ENCODE measurements at places on chromosomes 1 and 21.

GRCh38 chr1:64901663-64902062 is 64.7 kb downstream of the JAK1 start:
- no peak for DNase-seq

GRCh38 chr21:42280356-42281180 is 34.6 kb downstream of the TFF3 start:
- no peak for DNase-seq

DNA sequence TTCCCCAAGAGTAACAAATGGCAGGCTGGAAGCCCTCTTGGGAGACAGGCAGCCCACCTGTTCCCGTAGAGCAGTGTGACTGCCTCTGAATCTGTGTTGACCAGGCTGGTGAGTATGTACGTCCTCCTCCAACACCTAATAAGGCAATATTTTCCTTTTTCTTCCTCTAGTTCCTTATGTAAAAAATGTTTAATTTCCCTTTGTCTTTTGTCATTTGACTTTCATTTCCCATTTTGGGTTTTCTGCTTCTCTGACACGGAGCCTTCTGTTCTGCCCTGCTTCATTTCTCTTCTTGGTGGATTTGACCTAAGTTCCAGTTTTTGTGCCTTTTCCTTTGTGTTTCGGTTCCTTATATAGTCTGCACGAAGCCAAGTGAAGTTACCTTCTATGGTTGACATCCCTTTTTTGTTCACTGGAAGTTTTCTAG is 65.8 kb upstream of the ATF3 start:
- no peak for DNase-seq

GRCh38 chr1:202105571-202106339 is 17.0 kb upstream of the GPR37L1 start:
- DNase-seq = no peak

DNA sequence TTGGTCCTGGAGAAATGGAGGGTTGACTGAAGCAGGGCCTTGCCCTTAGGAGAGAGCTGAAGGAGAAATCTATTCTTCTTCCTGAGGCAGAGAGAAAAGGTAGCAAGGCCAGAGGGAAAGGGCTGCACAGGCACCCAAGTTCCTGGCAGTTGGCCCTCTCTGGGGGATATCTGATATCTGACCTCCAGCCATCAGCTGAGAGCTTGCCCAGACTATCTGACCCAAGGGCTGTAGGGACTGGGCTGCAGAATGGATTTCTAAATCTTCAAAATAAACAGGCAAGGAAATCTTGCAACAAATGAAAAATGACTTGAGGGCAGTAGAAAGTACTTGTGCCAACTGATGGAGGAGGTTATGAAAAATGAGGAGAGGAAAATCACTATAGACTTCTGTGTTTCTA is 498 bp upstream of the CLCA2 start:
- no peak for DNase-seq

DNA sequence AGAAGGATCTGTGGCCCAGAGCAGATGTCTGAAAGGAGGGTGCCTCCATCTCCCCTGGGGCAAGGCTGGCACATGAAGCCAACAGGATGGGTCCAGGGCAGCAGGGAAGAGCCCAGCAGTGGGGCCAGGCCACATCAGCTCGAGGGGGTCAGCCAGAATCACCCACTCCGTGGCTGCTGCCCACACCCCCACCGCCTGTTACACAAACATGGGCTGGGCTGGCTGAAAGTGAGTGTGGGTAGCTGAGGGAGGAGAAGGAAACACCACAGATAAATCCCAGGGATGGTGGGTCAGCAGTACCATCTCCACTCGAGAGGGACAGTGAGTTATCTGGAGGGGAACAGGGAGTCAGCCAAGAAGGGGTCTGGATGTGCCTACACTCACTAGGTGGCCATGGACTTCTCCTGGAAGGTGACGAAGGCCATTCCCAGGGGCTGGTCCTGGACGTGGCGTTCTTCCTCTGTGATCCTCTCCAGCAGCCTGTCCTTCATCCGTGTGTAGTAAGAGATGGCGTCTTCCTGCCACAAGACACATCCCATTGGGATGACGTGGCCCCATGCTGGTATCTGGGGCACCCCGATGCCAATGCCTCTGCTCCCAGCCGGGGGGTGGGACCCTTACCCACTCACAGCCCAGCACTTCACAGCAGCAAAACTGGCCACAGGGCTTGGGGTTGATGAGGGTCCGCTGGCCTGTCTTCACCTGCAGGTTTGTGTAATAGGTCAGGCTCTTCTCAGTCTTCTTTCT is 20.2 kb downstream of the TMEM63A start:
- DNase-seq = no peak

DNA sequence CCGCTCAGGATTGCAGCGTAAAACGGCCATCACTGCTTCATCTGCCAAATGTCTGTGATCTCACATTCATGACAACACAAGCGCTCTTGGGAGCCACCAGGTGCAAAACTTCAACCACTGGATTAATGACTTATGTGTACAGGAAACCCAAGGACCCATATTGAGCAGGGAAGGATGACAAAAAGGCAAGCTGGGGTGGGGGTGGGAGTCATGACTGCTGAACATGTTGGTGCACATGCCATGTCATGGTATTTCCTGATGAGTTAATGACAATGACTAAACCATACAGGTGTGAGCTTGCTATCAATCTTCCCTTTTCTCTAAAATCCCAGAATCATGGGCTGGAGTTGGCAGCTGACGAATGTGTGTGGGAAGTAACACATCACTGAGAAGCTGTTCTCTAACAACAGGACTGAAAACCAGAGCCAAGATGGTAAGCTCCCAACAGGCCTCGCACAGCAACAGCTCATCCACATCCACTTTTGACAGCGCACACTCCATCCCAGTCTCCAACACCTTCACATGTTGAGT is 3.1 kb upstream of the SH2D5 start:
- DNase-seq = no peak

GRCh38 chr1:186976700-186977099 is 148.0 kb downstream of the PLA2G4A start:
- DNase-seq = no peak

DNA sequence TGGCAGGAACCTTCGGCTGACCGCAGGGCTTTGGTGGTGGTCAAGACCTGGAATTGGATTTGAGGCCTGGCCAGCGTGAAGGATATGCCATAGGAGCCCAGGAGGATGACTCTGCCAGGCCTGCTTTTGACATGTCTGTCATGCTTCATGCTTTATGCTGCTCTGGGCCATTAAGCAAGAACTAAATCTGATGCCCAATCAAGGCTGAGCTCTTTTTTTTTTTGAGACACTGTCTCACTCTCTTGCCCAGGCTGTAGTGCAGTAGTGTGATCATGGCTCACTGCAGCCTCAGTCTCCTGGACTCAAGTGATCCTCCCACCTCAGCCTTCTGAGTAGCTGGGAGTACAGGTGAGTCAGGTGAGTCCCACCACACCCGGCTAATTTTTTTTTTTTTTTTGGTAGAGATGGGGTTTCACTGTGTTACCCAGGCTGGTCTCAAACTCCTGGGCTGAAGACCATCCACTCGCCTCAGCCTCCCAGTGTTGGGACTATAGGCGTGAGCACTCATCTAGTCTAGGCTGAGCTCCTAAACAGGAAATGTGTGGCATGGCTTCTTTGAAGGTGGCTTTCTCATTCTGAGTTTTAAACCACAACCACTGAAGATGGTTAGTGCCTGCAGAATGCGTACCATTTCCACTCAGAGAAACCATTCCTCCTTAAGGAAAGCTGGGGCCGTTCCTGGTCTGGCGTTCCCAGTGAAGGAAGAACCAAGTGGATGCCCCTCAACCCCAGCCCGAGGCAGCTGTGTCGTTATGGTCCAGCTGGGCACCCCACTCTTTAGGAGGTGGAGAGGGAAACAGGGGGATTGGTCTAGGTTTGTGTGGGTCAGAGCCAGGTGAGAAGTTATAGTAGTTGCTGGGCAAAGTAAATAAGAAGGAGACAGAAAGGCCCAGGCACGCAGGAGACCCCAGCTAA is 34.2 kb upstream of the ATP5PO start:
- no peak for DNase-seq

DNA sequence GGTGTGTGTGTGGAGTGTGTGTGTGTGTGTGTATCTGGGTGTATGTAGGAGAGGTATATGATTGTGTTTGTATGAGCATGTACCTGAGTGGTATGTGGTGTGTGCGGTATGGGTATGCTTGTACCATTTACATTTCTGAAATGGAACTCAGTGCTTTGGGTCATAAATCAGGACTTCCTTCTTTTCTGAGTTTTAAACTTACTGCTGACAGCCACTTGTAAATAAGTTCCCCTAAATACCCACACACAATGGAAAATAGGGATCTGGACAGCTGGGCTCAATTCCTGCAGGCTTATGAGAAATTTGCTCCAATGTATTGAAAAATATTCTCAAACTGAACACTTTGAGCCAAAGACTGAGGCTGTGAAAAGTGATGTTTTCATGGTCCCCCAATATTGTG is 293.6 kb downstream of the HLX start:
- no peak for DNase-seq

DNA sequence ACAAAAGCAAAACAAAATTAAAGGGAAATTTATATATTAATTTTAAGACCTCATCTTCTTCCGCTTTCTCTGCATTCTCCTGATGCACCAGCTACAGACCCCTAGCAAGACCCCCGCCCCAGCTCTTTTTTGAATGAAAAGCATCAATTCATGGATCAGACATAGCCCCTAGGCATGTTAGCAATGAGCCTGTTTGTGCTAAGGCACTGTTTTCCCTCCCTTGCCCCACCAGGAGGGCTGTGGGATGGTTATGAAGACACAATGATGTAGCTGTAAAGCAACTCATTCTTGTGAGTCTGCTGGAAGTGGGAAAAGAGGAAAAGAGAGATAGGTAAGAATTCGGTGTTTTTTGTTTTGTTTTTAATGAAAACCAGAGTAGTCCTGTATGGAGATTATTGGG is 88.5 kb upstream of the ZBTB18 start:
- DNase-seq = no peak

DNA sequence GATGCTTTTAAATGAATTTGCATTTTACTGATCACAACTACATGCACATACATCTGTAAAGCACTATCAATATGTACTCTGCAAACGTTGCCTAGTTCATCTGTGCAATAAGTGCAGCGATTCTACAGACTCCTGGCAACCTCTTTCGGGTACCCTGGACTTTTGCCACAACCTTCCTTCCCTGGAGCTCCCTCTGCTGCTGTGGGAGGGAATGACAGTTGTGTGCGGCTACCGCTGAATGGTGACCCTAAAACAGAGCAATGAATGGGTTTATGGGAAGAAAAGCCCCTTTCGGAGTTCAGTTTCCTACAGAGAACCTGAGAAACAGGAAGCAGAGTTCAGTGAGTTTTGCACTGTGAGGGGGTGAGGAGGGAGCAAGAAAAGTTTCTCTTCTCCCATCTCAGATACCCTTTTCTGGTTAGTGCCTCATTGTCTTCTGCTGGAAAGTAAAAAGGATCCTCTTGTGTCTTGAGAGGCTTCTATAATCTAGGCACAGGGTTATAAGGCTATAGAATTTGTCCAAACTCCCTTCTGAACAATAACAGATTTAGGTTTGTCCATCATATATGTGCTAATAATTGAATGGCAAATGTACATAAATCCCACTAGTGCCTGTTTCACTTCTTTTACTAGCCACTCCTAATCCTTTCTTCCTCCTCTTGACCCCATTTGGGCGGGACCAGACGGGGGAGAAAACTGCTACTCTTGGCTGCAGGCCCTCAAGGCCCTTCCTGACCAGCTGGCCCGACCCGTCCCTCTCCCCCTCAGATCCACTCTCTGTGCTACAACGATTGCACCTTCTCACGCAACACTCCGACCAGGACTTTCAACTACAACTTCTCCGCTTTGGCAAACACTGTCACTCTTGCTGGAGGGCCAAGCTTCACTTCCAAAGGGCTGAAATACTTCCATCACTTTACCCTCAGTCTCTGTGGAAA is 19.8 kb upstream of the SARS1 start:
- no peak for DNase-seq

DNA sequence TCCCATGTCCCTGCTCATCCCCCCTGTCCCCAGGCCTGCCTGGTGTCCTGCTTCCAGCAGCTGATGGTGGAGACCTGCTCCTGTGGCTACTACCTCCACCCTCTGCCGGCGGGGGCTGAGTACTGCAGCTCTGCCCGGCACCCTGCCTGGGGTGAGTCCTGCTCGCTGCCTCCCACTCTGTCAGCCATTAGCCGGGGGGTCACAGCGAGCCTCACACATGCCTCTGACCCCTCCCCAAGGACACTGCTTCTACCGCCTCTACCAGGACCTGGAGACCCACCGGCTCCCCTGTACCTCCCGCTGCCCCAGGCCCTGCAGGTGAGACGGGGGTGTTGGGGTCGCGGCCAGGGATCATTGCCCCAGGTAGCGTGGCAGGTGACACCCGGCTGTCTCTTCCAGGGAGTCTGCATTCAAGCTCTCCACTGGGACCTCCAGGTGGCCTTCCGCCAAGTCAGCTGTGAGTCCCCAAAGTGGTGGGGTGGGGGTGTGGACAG is 10.0 kb downstream of the SCNN1D start:
- DNase-seq = no peak

- no peak for DNase-seq
Observed at GRCh38 chr1:152190589-152190988, 31.6 kb upstream of the RPTN start.

GRCh38 chr1:44032170-44032790 is 1.0 kb upstream of the SLC6A9 start:
- no peak for DNase-seq

- DNase-seq = no peak
Observed at GRCh38 chr1:35223084-35223630, 30.2 kb upstream of the SFPQ start.

GRCh38 chr1:231091831-231092301 is 51.8 kb upstream of the FAM89A start:
- DNase-seq = no peak

GRCh38 chr21:44700101-44701022 is 3.4 kb downstream of the KRTAP10-12 start:
- no peak for DNase-seq

DNA sequence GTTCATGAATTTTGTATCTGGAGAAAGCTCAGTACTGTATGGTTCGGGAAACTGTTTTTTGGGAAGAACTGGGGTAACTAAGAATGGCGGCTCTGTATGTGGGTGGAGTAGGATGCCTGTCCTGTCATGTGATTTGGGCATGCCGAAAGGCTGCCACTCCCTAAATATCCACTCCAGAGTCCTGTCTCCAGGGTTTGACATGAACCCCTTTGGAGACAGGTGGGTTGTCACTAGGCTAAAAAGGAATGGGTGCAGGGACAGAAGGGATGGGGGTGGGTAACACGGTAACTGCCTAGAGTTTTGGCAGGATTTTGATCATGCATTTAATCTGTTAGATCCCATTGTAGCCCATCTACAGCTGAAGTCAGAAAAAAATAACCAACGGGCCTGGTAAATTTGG is 150.1 kb downstream of the KCNJ6 start:
- DNase-seq = no peak

- DNase-seq = no peak
Observed at GRCh38 chr1:233570216-233570615, 43.7 kb upstream of the KCNK1 start.

GRCh38 chr1:22613951-22614350 is 22.5 kb upstream of the C1QA start:
- DNase-seq = no peak

GRCh38 chr1:64948216-64948615 is 18.1 kb downstream of the JAK1 start:
- no peak for DNase-seq

DNA sequence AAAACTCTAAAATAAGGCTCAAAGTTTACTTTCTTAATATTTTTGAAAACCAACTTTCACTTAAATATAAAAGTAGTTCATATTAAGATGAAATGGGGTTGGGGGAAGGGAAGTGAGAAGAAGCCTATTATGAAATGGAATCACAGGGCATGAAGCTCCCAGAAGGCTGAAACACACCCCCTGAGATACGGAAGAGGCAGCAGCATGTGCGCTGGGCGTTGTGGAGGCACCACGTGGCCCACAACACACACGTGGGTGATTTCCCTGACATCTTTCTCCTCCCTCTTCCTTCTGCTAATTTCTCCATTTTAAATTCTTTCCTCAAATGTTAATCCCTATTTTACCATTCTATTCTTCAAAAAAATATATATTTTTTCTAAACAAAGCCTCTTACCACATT is 35.6 kb upstream of the SEC16B start:
- DNase-seq = no peak

Data from esophagus squamous epithelium (tissue), 5 donors.